ENCODE measurements at places on chromosomes 13 and 19.

DNA sequence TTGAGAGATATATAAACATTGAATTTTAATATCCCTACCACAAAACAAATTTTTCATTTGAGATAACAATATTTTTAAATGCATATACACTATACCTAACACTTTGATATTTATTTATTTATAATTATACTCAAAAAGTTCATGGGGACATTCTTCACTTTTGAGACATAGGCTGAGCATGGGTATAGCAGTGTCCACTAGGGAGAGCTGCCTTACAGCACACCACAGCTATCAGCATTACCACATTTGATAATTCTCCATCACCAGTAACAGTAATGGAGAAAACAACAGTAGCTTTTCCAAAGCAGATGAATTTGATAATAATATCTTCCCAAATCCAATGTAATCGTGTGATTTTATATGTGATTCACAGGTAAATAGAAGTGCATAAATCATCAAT is 626.1 kb downstream of the DACH1 start:
- DNase-seq, result no peak

DNA sequence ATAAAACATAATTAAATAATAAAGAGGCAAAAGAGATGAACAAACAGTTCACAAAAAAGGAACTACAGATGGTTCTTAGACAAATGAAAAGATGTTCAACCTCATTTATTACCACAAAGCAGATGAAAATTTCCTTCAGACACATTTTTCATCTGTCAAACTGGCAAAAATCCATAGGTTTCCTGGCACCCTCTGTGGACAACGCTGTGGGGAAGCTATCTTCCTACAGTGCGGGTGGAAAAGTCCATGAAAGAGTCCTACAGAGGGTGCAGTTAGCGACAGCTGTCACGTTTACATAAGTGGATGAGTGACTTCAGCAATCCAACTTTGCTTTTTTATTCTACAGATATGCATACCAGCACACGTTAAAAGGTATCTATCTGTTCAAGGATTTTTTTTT is 30.3 kb upstream of the PDCD5 start:
- DNase-seq, result no peak

DNA sequence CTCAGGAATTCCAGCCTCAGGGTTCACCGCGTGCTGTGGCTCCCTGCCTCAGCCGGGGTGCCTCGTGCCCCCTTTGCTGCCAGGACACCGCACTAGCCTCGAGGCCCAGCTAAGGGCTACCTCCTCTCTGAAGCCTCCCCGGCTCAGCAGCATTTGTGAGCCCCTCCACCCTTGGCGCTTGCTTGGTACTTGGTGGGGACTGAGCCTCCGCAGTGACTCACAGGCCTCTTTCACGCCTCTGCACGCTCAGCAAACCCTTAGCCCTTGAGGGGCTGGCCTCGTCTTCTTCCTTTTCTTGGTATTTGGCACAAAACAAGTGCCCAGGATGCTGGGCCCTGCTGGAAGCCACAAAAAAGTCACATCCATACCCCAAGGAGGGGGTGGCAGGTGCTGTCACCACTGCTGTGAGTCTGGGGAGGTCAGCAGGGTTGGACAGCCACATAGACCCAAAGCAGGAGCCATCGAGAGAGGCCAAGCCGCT is 85.4 kb upstream of the TM9SF2 start:
- no peak for DNase-seq

DNA sequence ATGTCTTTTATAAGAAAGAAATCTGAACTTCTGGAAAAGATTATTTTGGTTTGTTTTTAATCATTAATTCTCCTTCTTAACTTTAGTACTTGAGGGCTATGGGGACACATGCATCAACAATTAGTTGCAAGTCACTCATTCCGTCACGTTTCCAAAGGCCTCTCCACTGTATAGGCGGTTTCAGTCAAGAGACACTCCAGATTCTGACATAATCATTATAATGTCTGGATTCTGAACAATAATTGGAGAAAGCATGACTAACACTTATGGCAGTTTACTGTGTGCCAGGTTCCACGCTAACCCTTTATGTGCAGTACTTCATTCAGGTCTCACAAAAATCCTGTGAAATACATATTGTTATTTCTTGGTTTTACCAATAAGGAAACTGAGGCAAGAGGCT is 71.9 kb downstream of the TNFRSF19 start:
- no peak for DNase-seq

DNA sequence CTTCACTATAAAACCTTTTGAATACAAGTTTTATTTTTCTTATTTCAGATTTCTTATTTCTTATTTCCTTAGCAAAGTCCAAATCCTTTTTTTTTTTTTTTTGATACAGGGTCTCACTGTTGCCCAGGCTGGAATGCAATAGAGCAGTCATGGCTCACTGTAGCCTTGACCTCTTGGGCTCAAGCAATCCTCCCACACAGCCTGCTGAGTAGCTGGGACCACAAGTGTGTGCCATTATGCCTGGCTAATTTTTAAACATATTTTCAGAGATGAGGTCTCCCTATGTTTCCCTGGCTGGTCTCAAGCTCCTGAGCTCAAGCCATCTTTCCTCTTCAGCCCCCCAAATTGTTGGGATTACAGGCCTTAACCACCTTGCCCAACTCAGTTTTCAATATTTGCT is 334.3 kb downstream of the DLEU7 start:
- no peak for DNase-seq

DNA sequence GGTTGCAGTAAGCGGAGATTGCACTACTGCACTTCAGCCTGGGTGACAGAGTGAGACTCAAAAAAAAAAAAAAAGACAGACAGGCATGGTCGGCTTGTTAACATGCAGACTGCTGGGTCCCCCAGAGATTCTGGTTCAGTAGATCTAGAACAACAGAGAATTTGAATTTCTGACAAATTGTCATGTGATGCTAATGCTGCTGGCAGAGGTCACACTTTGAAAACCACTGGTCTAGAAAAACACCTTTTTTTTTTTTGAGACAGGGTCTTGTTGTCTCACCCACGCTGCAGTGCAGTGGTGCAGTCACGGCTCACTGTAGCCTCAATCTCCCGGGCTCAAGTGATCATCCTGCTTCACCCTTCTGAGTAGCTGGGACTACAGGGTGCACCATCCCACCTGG is 7.7 kb upstream of the LRFN3 start:
- DNase-seq, result no peak

- no peak for DNase-seq
Observed at GRCh38 chr13:19961924-19962323, 3.4 kb downstream of the ZMYM2 start.

DNA sequence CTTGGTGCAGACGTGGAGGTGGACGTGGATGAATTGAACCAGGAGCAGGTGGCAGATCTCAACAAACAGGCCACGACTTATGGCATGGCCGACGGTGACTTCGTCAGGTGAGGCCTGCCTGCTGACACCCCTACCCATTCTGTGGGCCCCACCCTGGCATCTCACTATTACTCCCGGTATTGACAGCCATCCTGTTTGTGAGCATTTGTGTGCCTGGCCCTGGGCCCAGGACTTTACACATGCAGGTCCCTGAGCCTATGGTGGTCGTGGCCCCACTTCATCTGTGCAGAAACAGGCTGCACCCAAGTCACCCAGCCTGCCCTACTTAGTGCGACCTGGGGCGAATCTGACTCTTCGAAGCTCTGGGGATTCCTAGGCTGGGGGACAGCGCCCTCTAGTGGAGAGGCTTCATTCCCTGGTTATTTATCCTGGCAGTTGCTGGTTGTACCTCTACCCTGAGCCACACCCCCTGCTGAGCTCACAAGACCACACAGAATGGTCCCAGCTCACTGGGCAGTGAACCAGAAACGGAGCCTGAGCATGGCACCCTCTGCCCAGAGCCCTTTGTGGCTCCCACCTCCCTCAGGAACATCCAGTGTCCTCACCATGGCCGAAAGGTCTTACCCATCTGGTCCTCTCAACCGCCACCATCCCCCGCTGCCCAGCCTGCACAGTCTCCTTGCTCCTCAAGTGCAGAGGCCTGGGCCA is 16.9 kb downstream of the ZNF296 start:
- DNase-seq, result peak; percentile 70

DNA sequence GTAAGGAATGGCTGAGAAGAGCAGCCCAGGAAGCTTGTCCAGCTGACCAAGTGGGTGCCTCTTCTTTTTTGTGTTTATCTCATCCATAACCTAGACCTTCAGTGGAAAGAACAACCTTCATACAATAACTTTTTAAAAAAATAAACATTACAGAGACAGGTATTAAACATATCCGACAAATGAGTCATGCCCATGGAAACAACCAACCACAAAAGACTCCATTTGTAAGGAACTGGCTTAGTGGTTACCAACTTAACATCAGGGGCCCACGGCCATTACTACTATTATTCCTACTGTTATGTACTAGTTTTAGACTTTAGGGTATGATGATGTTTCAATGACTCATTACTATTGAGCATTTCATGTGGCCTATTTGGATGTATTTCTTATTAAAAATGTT is 191.7 kb upstream of the SERP2 start:
- DNase-seq, result peak; percentile 38

GRCh38 chr19:44315883-44316282 is 11.1 kb upstream of the ZNF235 start:
- no peak for DNase-seq

- DNase-seq, result no peak
Observed at GRCh38 chr13:106774621-106775020, 206.7 kb upstream of the ARGLU1 start.

DNA sequence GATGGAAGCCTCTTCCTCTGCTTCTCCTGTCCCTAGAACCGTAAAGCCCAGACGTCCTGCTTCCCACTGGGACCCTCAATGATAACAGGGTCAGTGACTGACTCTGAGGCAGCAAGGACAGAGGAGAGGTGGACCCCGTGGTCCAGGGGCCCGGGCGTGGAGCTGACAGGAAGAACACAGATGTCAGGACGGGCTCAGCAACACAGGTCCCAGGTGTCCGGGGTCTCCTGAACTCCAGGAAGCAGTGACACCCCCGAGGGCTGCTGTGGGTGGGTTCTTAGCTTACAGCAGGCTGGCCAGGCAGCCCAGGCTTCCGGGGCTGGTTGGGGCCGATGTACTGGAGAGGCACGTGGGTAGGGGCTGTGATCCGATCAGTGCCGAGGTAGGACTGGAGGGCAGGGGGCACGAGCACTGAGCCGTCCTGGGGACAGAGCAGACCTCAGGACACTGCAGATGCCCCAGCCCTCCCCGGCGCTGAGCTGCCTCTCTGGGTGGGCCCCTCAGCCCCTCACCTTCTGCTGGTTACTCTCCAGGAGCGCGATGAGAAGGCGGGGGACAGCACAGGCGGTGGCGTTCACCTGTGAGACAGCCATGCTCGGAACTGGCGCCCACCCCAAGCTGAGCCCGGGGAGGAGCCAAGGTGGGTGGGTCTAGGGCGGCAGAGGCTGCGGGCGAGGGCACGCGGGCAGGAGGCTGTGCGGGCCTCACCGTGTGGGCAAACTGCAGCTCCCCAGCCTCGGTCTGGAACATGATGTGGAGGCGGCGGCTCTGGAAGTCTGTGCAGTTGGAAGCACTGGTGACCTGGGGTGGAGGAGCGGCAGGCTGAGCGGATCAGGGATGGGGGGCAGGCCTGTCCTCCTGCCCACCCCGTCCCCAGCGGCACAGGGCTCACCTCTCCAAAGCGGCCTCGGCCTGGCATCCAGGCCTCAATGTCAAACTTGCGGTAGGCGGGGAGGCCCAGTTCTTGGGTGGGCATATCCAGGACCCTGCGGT is 3.6 kb upstream of the CCER2 start:
- DNase-seq, result no peak

DNA sequence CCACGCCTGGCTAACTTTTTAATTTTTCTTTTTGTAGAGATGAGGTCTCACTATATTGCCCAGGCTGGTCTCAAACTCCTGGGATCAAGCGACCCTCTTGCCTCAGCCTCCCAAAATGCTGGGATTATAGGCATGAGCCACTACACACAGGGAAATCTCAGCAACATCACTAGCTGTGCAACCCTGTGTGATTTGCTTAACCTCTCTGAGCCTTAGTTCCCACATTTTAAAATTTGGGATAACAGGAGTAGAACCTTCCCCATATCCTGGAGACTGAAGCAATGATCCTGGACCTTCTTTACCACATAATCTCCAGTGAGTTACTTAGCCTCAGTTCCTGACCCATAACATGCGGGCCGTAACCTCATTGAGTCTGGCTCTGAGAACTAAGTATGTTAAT is 139.1 kb downstream of the IER2 start:
- DNase-seq, result no peak

- peak; percentile 94 for DNase-seq
Observed at GRCh38 chr19:13056052-13056660, 46.5 kb downstream of the LYL1 start.

- no peak for DNase-seq
Observed at GRCh38 chr19:30722761-30723160, 350.6 kb downstream of the ZNF536 start.

- DNase-seq, result peak; percentile 50
Observed at GRCh38 chr19:1907563-1908363, 2.6 kb downstream of the ADAT3 start.

DNA sequence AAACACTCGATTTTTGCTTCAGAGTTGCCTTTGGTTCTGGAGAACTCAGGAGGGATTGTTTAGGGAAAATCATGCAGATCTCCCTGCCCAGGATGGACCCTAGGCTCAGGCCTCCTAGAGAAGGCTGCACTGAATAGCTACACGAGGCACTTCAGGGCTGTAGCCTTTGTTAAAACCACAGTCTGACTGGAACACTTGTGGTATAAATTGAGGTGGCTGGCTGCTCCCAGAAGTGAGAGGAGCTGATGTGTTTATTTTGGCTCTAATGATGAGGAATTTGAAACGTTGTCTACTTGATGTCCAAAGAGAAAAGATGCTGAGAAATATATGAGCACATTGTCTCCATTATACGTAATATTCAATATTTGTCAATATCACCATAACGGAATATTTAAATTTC is 762.1 kb upstream of the ARGLU1 start:
- DNase-seq, result no peak

All from RWPE1 (cell line).